ENCODE measurements at places on chromosomes 4 and X.

DNA sequence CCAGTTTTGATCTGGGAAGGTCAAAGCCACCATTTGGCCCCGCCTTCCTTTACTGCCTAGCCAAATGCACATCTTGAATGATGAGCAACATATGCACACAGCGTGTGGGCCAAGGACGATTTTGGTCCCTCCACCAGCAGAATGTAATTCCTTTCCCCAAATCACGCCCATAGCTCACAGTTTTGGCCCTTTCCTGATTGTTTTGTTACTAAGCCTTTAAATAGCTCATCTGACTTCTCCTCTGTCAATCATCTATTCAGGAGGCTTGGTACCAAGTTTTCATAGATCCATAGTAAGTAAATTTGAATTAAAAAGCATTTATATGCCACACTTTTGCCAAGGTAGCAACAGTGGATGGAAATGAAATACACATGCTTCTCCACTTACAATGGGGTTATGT is 123.3 kb downstream of the NFKB1 start:
- DNase-seq = no peak

DNA sequence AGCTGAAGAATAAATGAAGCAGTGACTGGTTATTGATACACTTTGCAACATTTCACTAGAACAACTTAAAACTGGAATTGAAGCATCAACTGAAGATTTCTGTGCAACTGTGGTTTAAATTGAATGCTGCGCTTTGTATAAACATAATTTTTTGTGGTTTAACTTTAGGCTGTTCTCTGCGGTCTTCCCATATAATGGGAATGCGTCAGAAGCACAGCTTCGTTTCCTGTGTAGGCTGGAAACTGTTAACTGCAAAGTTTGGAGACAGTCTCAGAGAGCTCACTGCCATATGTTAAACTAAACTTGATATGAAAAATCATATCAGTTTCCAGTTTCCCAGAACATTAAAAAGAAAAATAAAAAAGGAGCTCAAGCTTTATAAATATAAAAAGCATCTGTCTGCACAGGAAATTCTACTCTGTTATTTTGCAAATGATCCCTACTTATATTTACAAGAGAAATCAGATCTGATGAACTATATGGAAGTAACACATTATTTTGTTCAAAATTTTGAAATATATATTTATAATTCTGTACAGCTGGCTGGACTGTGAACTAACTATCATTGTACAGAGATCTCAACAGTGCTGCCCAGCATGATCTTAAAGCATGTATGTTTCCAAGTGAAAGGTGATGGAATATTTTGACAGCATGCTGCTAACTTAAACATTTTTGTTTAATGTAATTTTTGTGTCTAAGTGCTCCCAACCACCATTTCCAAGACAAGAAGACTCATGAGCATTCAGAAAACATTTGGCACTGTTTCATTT is 139.9 kb downstream of the NDST3 start:
- DNase-seq = no peak

- no peak for DNase-seq
These were observed 48.8 kb upstream of the CCSER1 start for GRCh38 chr4:90078440-90078839.

GRCh38 chr4:74874753-74875367 is 58.1 kb upstream of the PARM1 start:
- no peak for DNase-seq

GRCh38 chrX:155313766-155314165 is 20.6 kb downstream of the CLIC2 start:
- no peak for DNase-seq

- no peak for DNase-seq
These were observed 67.2 kb upstream of the HOPX start for GRCh38 chr4:56748271-56748670.

DNA sequence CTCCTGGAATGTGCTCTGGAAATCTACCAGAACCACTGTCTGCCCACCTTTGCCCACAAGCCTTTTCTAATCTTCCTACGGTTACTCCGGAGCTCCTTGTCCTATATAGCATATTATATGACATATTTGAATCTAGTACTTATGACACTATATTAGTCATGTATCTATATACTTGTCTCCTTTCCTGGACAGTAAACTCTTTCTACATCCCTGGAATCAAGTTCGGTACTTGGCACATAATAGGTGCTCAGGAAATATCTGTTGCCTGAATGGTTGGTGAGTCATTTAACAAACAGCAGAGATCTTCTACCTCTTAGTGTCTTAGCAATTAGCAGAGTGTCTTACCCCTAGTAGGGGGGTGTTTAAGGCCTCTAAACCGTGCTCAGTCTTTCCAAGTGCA is 123.6 kb downstream of the RELL1 start:
- DNase-seq = no peak

DNA sequence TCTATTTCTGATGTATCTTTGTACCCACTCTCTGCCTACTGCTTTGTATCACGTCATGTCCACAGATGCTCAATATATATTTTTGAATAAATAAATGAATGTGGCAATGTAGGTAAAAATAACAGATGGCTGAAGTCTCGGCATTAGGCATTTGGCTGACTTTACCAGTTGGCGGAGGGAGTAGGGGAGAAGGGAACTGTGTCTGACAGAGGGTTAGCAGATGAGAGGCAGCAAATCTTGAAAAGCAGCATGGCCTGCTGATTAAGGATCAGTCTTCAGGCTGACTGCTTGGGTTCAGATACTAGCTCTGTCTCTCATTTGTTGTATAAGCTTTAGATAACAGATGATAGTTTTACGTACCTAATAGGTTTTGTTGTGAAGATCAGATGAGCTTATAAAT is 31.9 kb upstream of the RASGEF1B start:
- no peak for DNase-seq

- peak; percentile 28 for DNase-seq
These were observed 1.1 kb upstream of the PGRMC2 start for GRCh38 chr4:128288689-128289106.

DNA sequence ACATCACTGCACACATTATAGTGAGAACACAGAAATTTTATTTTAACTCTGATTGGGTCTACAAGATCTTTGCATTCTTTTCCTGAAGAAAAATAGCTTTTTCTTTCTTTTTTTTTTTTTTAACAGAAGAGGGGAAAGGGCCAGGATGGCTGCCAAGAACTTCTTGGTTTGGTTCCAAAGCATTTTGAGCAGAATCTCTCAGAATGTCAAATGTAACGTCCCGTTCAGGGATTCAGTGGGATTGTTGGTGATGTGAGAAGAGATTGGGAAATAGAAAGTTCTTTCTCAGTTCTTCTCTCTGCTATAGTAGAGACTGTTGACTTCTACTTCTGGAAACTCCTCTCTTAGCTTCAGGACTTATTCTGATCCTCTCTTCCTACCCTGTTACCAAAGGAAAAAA is 70.9 kb upstream of the CBR4 start:
- DNase-seq = no peak

GRCh38 chr4:65665771-65666523 is 4.3 kb downstream of the EPHA5 start:
- DNase-seq = no peak

GRCh38 chrX:70808942-70809940 is 99.3 kb downstream of the TEX11 start:
- no peak for DNase-seq

DNA sequence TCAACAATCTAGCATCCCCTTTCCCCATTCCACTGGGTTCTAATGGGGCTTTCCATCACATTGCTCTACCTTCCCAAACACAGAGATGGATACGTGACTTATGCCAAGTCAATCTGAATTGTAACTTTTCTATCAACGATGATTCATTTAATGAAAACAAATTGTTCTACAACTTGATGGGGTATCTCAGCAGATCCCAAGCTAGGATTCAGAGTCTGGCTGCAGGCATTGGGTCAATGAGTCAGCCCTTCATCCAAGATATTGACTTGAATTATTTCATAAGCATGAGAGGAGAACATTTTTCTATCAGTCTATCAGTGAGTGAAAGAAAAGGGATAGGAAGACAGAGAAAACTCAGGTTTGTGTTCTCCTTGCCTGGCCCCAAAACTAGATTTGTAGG is 15.0 kb upstream of the HPGDS start:
- DNase-seq = no peak

- no peak for DNase-seq
These were observed 220.5 kb upstream of the RPS6KA3 start for GRCh38 chrX:20487227-20487626.

- DNase-seq = no peak
These were observed 127.4 kb downstream of the FHDC1 start for GRCh38 chr4:153063490-153063889.

- no peak for DNase-seq
These were observed 598.7 kb upstream of the TECRL start for GRCh38 chr4:65007841-65008439.

- DNase-seq = no peak
These were observed 92.7 kb downstream of the USP46 start for GRCh38 chr4:52566136-52567031.

- DNase-seq = no peak
These were observed 2.2 kb downstream of the GRID2 start for GRCh38 chr4:92305878-92306520.

- DNase-seq = no peak
These were observed 523.1 kb downstream of the IQCM start for GRCh38 chr4:149292425-149293007.

GRCh38 chr4:89556601-89557305 is 249.2 kb upstream of the GPRIN3 start:
- DNase-seq = no peak

DNA sequence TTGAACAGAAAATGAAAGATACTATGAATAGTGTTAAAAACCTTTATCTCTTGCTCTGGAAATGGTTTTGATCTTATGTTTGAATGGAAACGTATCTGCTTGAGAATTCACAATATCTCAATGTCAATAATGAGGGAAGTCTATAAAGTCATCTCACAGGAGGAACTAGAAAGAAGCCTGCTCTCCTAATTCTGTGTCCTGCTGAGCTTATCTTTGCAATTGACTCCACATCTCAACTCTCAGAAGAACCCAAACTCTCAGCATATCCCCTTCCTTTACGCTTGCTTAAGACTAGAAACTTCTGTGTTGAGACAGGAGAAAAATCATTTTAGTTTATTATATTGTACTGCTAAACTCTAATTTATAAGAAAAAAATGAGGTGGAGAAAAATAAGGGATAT is 8.3 kb upstream of the PF4V1 start:
- no peak for DNase-seq
